ENCODE measurements at places on chromosomes 6 and 20. TPM values are rescaled to one million over a fixed set of nuclear protein-coding genes. Genes with fewer than 3 reads are reported as not detected.

Gene OOEP
- not detected for total RNA-seq

DNA sequence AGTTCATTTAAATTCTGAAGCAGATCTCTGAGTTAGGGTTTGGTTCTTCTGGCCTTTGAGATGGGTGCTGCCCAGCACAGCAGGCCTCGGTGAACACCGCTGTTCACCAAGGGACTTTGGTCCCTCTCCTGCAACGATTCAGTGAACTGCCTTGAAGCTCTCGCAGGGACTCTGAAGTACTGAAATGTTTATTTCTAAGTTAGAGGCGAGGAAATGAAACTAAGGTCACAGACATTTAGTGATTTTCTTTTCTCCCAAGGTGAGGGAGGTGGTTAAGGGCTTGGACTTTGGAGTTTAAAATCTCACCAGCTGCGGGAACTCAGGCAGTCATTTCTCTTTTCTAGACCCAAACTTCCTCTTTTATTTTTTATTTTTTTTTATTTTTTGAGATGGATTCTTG lies 26.2 kb downstream of the E2F3 start:
- no peak for DNase-seq
- H3K36me3 ChIP-seq, result peaks cover 29% of the 10 kb centered on the region
- H3K4me3 ChIP-seq, result no peak overlapping the region
- H3K27me3 ChIP-seq, result no peaks in the 10 kb centered on the region
- H3K27ac ChIP-seq, result no peak overlapping the region
- peaks cover 9% of the 10 kb centered on the region for H3K4me1 ChIP-seq

- no peak overlapping the region for H3K4me3 ChIP-seq
- DNase-seq, result no peak
- no peaks in the 10 kb centered on the region for H3K27me3 ChIP-seq
- no peak overlapping the region for H3K27ac ChIP-seq
- no peaks in the 10 kb centered on the region for H3K4me1 ChIP-seq
Observed at GRCh38 chr6:44537306-44538049, 150.0 kb downstream of the CDC5L start.

DNA sequence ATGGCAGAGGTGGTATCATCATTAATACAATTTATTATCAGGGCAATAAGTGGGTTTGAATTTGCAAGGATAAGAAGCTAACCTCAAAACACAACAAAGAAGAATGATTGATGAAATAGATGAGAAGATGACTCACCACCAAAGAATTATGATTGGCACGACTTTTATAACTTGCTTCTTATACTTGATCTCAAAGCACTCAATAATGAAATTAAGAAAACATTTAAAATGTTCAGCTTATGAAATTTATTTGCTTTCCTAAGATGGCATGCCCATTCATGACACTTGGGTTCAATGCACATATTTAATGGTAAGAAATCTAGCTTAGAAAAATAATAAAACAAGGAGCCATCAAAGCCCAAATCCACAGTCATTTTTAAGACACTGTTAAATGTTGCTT lies 477.5 kb downstream of the GJA1 start:
- H3K27ac ChIP-seq, result no peak overlapping the region
- no peaks in the 10 kb centered on the region for H3K36me3 ChIP-seq
- no peak for DNase-seq
- no peaks in the 10 kb centered on the region for H3K27me3 ChIP-seq
- no peaks in the 10 kb centered on the region for H3K4me1 ChIP-seq

Gene PKHD1
- not detected for total RNA-seq

GRCh38 chr6:157020881-157021343 lies 243.7 kb downstream of the ARID1B start:
- no peaks in the 10 kb centered on the region for H3K36me3 ChIP-seq
- peak; percentile 70 for DNase-seq
- peaks cover 64% of the 10 kb centered on the region for H3K4me1 ChIP-seq
- H3K27me3 ChIP-seq, result no peaks in the 10 kb centered on the region
- H3K27ac ChIP-seq, result peak overlapping the region; percentile 99
- peak overlapping the region; percentile 92 for H3K4me3 ChIP-seq

Gene RGS17
- not detected for total RNA-seq

GRCh38 chr6:34182751-34183531 lies 37.1 kb upstream of the GRM4 start:
- no peaks in the 10 kb centered on the region for H3K27me3 ChIP-seq
- DNase-seq, result peak; percentile 83
- H3K4me3 ChIP-seq, result peak overlapping the region; percentile 76
- H3K27ac ChIP-seq, result peak overlapping the region; percentile 86

DNA sequence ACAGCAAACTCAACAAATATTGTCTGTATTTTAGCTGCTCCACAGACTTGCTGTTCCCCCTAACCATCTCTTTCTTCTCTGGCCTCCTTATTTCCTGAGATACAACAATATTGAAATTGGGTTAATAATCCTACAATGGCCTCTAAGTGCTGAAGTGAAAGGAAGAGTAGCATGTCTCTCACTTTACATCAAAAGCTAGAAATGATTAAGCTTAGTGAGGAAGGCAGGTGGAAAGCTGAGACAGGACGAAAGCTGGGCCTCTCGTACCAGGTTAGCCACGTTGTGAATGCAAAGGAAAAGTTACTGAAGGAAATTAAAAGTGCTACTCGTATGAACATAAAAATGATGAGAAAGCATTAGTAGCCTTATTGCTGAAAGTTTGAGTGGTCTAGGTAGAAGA lies 63.8 kb downstream of the ELOVL5 start:
- no peaks in the 10 kb centered on the region for H3K27me3 ChIP-seq
- DNase-seq, result peak; percentile 16
- H3K4me1 ChIP-seq, result peaks cover 32% of the 10 kb centered on the region
- H3K27ac ChIP-seq, result no peak overlapping the region
- peaks cover 43% of the 10 kb centered on the region for H3K36me3 ChIP-seq

- H3K4me3 ChIP-seq, result no peak overlapping the region
- H3K27me3 ChIP-seq, result peaks cover 6% of the 10 kb centered on the region
- no peak for DNase-seq
- no peak overlapping the region for H3K27ac ChIP-seq
Observed at GRCh38 chr6:139708337-139709199, 334.1 kb upstream of the CITED2 start.

- no peak overlapping the region for H3K27ac ChIP-seq
- H3K36me3 ChIP-seq, result peaks cover 4% of the 10 kb centered on the region
- H3K4me3 ChIP-seq, result no peak overlapping the region
- peaks cover 2% of the 10 kb centered on the region for H3K27me3 ChIP-seq
- no peaks in the 10 kb centered on the region for H3K4me1 ChIP-seq
Observed at GRCh38 chr6:1574083-1574761, 35.5 kb upstream of the FOXC1 start.

- H3K36me3 ChIP-seq, result peaks cover 1% of the 10 kb centered on the region
- no peak for DNase-seq
- no peak overlapping the region for H3K27ac ChIP-seq
- no peak overlapping the region for H3K4me3 ChIP-seq
Observed at GRCh38 chr6:2021713-2022125, 223.7 kb downstream of the GMDS start.

GRCh38 chr20:32909896-32910571 lies 51.3 kb downstream of the EFCAB8 start:
- peaks cover 12% of the 10 kb centered on the region for H3K4me1 ChIP-seq
- H3K36me3 ChIP-seq, result peaks cover under 1% of the 10 kb centered on the region
- no peak overlapping the region for H3K27ac ChIP-seq
- H3K27me3 ChIP-seq, result no peaks in the 10 kb centered on the region
- H3K4me3 ChIP-seq, result no peak overlapping the region
- no peak for DNase-seq

GRCh38 chr6:104789770-104790190 lies 69.9 kb downstream of the HACE1 start:
- H3K4me3 ChIP-seq, result peak overlapping the region; percentile 59
- H3K27ac ChIP-seq, result peak overlapping the region; percentile 90
- DNase-seq, result peak; percentile 49
- peaks cover 11% of the 10 kb centered on the region for H3K36me3 ChIP-seq
- peaks cover 28% of the 10 kb centered on the region for H3K4me1 ChIP-seq
- H3K27me3 ChIP-seq, result no peaks in the 10 kb centered on the region

- no peak for DNase-seq
- H3K27ac ChIP-seq, result no peak overlapping the region
- no peaks in the 10 kb centered on the region for H3K36me3 ChIP-seq
- H3K4me3 ChIP-seq, result no peak overlapping the region
Observed at GRCh38 chr6:133114973-133115372, 126.2 kb upstream of the EYA4 start.

Gene MOCS3
- 2.2 TPM for total RNA-seq

Gene DDO
- not detected for total RNA-seq

GRCh38 chr6:105872249-105872648 lies 213.9 kb upstream of the PRDM1 start:
- H3K27ac ChIP-seq, result no peak overlapping the region
- no peak overlapping the region for H3K4me3 ChIP-seq
- no peak for DNase-seq
- H3K27me3 ChIP-seq, result peaks cover 21% of the 10 kb centered on the region
- peaks cover 16% of the 10 kb centered on the region for H3K4me1 ChIP-seq

DNA sequence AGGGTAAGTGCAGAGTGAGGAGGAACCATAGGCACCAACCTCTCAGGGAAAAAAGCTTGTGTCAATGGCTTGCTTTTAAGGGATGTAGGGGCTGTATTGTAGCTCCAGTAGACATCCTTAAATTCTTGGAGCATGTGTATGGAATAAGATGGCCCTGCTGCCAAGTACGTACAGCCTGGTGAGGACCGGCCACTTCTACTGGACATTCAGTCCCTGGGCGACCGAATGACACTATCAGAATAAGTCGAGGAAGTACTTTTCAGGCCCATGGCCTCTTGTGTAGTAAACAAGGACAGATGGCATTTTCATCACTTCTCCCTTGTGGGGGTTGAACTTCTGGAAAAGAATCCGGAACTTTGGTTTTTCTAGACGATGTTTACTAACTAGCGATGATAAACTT lies 32.8 kb downstream of the GFRA4 start:
- no peak for DNase-seq
- H3K36me3 ChIP-seq, result peaks cover 12% of the 10 kb centered on the region
- no peaks in the 10 kb centered on the region for H3K27me3 ChIP-seq
- H3K4me3 ChIP-seq, result no peak overlapping the region
- H3K4me1 ChIP-seq, result no peaks in the 10 kb centered on the region

DNA sequence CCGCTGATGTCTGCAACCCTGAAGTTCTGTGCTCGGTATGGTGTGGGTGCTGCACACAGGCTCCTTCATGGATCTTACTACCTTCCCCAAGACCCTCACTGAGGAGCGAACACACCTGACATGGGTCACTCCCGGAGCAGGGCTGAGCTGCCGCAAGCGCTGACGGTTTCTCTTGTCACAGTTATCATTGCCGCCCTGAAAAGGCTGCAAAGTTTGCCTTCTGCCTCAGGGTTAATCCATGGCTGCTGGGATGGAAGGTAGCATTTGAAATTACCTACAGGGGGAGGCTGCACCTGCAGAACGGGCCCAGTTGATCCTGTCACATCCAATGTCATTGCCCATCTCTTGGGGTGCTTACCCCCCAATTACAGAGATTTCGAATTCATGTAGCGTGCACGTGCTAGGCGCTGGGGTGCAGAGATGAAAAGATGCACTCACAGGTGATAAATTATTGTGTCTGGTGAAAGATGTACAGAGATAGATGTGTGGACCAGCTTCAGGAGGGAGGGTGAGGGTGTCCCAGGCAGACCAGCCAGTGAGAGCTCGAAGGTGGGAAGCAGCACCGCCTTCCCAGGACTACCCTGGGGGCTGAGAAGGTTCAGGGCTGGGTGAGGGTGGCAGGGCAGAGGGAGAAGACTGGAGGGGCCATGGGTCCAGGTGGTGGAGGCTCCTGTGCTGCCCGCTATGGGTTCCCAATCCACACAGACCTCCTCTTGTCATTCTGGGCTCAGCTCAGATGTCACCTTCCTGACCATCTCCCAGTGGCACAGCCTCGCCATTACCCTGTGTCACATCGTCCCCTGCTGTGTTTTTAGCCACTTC lies 120.1 kb downstream of the SYCP2 start:
- H3K4me1 ChIP-seq, result no peaks in the 10 kb centered on the region
- peaks cover 7% of the 10 kb centered on the region for H3K27me3 ChIP-seq
- H3K36me3 ChIP-seq, result no peaks in the 10 kb centered on the region
- no peak for DNase-seq

DNA sequence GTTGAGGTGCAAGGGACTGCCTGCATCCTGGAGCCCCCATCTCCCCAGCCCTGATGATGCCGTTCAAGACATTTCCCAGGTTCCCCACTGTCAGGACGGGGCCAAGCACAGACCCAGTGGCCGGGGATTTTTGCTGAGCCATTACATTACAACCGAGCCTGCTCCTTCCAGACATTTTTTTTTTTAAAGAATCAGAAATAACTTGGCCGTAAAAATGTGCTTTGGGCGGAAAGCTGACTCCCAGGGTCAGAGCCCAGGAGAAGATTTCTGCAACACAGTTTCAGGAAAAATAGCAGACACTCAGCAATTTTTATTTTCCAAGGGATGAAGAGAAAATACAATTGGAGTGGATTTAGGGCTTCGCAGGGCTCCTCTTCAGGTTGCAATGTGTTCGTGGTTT lies 87.9 kb downstream of the LRFN2 start:
- H3K27me3 ChIP-seq, result peaks cover 2% of the 10 kb centered on the region
- H3K36me3 ChIP-seq, result no peaks in the 10 kb centered on the region
- no peak overlapping the region for H3K4me3 ChIP-seq
- no peaks in the 10 kb centered on the region for H3K4me1 ChIP-seq
- no peak overlapping the region for H3K27ac ChIP-seq

- H3K27me3 ChIP-seq, result no peaks in the 10 kb centered on the region
- peak; percentile 57 for DNase-seq
- peaks cover 4% of the 10 kb centered on the region for H3K36me3 ChIP-seq
- peak overlapping the region; percentile 43 for H3K27ac ChIP-seq
Observed at GRCh38 chr6:130517444-130517931, 151.7 kb downstream of the TMEM200A start.

- H3K4me1 ChIP-seq, result peaks cover 12% of the 10 kb centered on the region
- H3K36me3 ChIP-seq, result peaks cover 4% of the 10 kb centered on the region
- no peak overlapping the region for H3K27ac ChIP-seq
- H3K27me3 ChIP-seq, result no peaks in the 10 kb centered on the region
- H3K4me3 ChIP-seq, result no peak overlapping the region
Observed at GRCh38 chr20:3825526-3825925, 5.2 kb downstream of the AP5S1 start.

- no peaks in the 10 kb centered on the region for H3K36me3 ChIP-seq
- H3K4me3 ChIP-seq, result no peak overlapping the region
- H3K27ac ChIP-seq, result no peak overlapping the region
- peaks cover 2% of the 10 kb centered on the region for H3K27me3 ChIP-seq
Observed at GRCh38 chr6:121612927-121613326, 177.5 kb downstream of the GJA1 start.

Gene ID1
- 1.8 TPM for total RNA-seq

Gene FAM217A
- not detected for total RNA-seq

Gene TMEM151B
- not detected for total RNA-seq

Gene GPR31
- not detected for total RNA-seq

GRCh38 chr6:157753291-157753690 lies 69.8 kb upstream of the SNX9 start:
- peaks cover 95% of the 10 kb centered on the region for H3K4me1 ChIP-seq
- H3K4me3 ChIP-seq, result no peak overlapping the region
- H3K27ac ChIP-seq, result no peak overlapping the region
- no peak for DNase-seq
- H3K27me3 ChIP-seq, result no peaks in the 10 kb centered on the region

Gene ZNF391
- total RNA-seq, result 3.1 TPM

Gene TDRD6
- total RNA-seq, result not detected

Data from activated naive CD4-positive, alpha-beta T cell treated with anti-CD3 and anti-CD28 coated beads for 36 hours (primary cell).